ELF-1 (cell line): ENCODE measurements at places on chromosomes 13 and 19.

DNA sequence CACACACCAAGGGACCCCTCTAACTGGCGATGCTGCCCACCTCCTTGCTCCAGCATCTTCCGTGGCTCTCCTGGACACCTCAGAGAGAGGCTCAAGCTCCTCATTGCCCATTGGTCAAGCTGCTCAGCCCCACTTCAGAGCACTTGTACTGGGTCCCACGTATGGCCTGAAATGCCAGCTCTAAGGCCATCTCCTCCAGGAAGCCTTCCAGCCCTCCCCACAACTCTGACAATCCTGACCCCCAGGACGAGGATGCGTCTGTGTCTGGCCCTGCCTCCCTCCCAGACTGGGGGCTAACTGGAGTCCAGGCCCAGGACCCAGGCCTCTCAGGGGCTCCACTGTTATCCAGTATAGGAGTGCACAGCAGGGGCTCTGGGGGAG is 7.9 kb upstream of the HOMER3 start:
- DNase-seq, result no peak

DNA sequence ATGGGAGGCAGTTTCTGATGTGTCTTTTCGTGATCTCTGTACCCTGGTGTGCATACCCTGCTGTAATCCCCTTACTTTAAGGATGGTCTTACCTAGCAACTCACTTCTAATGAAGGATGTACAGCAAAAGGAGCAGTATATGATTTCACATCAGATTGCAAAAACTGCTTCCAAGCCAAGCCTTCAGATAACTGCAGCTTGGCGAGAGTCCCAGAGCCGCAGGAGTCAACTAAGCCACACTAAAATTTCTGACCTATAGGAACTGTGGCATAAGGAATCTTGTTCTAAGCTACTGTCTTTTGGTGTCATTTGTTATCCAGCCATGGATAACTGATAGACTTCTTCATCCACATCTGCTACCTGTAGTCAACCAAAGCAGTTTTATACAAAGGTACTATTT is 496.7 kb downstream of the GPC6 start:
- no peak for DNase-seq

GRCh38 chr19:3119693-3120380 is 16.0 kb upstream of the GNA15 start:
- DNase-seq, result no peak

DNA sequence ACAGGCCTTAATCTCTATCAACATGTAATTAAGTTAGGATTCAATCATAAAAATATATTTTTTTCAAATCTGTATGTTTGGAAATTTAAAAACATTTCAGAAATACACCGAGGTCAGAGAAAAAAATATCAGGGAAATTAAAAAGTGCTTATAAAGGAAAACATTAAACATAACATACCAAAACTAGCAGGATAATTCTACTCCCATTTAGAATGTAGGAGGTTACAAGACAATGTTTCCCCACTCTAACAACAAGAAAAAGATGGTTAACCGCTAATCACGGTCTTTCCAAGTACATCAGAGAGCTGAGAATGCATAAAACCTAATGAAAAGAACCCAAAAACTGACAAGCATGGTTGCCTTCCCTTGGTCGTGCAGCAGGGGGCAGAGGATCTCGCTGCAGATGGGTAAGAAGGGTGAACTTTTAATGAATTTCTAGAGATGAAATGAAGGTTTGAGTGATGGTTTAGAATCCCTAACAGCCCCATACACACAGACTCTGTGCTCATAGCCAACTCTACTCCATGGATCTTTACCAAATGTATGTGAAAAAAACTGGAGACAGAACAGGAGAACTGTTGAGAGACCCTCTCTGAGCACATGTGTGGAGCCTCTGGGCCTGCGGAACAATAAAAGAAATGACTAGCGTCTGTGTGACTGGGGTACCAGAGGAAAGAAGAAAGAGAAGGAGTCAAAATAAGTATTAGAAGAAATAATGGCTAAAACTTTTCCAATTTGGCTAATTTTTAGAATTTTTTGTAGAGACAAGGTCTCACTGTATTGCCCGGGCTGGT is 51.3 kb upstream of the LSM14A start:
- peak; percentile 49 for DNase-seq

- DNase-seq, result no peak
Observed at GRCh38 chr19:35267353-35267817, 1.4 kb upstream of the USF2 start.

DNA sequence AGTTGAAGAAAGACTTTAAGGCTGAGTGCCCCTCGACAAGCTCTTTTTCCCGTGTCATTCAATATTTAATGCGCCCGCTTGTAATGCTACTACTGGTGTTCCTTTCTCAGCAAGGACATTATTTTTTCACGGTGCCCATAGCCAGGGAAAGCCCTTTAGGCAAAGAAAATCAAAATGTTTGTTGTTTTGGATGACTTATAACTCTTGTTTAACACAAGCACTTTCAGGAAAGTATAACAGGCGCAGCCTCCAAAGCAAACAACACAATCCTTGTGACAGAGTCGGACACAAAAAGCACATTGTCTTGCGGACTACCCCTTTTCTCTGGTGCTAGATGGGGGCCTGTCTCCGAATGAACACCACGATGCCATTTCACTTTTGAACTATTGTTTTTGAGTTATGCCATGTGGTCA is 12.4 kb downstream of the ZIC5 start:
- no peak for DNase-seq

DNA sequence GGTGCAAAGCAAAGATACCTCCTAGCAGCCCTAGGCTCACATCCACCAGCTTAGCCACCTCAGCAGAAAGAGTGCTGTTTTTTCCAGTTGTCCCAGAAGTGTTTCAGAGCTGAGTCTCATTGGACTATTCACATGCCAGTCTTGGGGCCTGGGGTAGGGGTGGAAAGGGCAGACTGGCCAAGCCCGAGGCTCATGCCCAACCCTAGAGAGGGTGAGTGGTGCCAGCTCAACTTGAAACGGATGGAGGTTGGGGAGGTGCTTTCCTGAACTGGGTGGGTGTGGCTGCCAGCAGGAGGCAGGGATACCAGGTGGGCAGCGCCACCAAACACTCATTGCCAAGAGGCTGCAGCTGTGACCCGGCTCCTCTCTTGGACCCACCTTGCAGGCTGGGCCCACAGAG is 116.9 kb downstream of the DPF1 start:
- DNase-seq, result no peak

- DNase-seq, result peak; percentile 36
Observed at GRCh38 chr19:41193430-41194156, 574 bp downstream of the CYP2S1 start.

GRCh38 chr19:19661675-19662251 is 1.7 kb downstream of the ATP13A1 start:
- DNase-seq, result peak; percentile 32

DNA sequence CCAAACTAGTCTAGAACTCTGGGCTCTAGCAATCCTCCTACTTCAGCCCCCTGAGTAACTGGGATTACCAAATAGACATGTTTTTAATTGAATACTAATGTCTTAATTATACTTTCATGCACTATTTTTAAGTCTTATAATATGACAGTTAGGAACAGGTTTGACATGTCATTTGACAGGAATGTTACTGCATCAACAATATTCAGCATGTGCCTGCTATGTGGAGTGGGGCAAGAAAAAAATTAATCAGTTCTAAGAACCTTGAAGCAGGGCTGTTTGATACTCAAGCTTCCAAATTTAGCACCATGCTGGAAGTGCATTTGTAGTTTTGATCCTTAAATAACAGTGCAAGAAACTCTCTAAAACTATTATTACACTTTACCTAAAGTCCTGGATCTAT is 265.3 kb downstream of the MZT1 start:
- no peak for DNase-seq

DNA sequence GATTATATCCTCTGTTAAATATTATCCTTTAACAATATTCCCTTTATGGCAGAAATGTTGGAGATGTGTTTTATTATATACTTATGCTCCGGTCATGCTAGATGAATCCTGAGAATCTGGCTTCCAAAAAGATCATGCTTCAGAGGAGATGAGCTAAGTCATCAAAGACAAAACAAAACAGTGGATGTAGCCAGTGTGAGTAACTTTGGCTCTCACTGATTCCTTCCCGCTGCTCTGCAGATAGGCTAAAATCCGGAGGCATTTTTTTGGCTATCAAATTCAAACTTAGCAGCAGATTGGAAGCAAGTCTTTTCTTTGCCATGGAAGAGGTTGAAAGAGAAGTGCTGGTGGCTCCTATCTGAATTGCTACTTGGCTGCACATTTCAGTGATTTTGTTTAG is 295.9 kb downstream of the GPC6 start:
- no peak for DNase-seq

GRCh38 chr19:16496613-16496983 is 404 bp downstream of the C19orf44 start:
- no peak for DNase-seq

- peak; percentile 30 for DNase-seq
Observed at GRCh38 chr13:40429706-40430545, 236.5 kb downstream of the FOXO1 start.

- DNase-seq, result no peak
Observed at GRCh38 chr13:62850331-62850730, 1434.7 kb upstream of the PCDH20 start.

DNA sequence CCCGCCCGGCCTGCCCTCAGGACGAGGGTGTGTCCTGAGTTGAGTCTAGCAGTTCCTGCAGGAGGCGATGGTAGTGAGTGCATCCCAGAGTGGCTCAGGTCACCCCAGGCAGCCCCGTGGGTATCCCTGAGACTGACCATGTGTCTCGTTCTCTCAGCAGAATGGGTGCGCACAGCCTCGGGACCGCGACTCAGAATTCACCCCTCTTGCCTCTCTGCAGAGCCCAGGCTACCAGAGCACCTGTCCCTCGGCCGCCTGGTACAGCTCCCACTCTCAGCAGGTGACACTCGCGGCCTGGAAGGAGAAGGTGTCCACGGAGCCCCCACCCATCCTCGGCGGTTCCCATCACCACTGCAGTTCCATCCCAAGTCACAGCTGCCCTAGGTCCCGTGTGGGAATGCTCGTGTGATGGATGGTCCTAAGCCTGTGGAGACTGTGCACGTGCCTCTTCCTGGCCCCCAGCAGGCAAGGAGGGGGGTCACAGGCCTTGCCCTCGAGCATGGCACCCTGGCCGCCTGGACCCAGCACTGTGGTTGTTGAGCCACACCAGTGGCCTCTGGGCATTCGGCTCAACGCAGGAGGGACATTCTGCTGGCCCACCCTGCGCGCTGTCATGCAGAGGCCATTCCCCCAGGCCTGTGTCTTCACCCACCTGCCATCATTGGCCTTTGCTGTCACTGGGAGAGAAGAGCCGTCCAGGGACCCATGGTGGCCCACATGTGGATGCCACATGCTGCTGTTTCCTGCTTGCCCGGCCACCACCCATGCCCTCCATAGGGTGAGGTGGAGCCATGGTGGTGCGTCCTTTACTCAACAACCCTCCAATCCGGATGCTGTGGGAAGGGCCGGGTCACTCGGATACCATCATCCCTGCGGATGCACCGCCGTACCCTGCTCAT is 87.1 kb upstream of the MCF2L start:
- no peak for DNase-seq

GRCh38 chr19:882871-883497 is 10.0 kb downstream of the MED16 start:
- no peak for DNase-seq

DNA sequence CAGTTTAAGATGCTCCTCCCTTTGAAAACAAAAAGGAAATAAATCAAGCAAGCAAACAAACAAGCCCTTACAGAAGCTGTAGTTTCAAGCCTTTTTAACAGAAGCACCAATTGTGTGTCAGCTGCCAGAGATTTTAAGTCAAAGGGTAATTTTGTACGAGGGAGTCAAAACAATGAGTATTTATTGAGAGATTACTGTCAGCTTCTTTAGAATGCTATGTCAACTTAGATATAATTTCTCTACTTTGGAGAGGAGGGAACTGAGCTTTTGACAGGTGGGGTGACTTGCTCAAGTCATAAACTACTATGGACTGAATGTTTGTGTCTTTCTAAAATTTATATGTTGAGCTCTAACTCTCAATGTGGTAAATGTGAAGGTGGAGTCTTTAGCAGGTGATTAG is 10.5 kb upstream of the CBY2 start:
- DNase-seq, result no peak

- no peak for DNase-seq
Observed at GRCh38 chr19:30778061-30778460, 405.9 kb downstream of the ZNF536 start.

- DNase-seq, result no peak
Observed at GRCh38 chr13:46168783-46169182, 13.2 kb downstream of the LCP1 start.

DNA sequence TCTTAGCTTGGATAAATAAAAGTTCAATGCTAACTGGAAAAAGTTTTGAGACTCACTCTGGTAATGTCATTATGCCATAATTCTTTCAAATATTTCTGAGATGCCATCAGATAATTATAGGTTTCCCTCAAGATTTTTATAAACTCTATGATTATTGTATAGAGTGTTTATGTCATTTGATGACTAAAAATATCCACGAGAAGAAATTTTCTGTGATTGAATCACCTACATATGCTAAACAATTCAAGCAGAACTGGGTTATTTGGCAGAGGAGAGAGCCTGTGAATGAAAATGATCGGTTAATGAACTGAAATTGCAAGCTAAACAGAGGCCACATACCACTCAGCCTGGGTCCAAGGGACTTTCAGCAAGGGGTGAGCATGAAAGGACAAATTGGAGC is 92.6 kb upstream of the TSC22D1 start:
- DNase-seq, result no peak

GRCh38 chr19:54893406-54893805 is 12.5 kb upstream of the NCR1 start:
- peak; percentile 89 for DNase-seq

DNA sequence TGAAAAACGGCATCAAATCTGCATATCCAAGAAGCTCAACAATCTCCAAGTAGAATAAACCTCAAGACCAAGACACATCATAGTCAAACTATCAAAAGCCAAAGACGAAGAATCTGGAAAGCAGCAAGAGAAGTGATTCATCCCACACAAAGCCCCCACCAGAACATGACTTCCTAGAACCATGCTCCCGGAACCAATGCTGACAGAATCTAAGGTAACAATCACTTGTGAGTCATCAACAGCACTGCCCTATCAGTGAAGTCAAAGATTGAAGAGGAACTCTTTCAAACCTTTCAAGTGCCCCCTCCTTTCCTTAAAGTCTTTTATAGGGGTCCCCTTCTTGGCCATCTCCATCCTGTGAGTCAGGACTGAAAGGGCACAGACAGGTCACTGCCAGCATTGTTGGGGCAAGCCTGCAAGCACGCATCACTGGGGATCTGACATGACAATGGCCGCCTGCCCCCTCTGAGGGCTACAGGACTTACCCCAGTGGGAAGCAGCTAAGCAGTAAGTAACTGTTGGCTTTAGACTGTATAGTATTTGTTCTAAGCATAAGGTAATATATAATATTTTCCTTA is at the start of gene CCDC70:
Gene CCDC70, plus strand, starts transcription at position 247 of the 578 bp plus-strand sequence. CDS start 3,443 bp downstream, outside the sequence.
- DNase-seq, result no peak

- DNase-seq, result no peak
Observed at GRCh38 chr13:99911069-99911964, 60.2 kb downstream of the ZIC5 start.

GRCh38 chr13:88736026-88736425 is 1064.9 kb downstream of the SLITRK5 start:
- no peak for DNase-seq

- no peak for DNase-seq
Observed at GRCh38 chr13:43309311-43309710, 285.9 kb downstream of the DNAJC15 start.

- no peak for DNase-seq
Observed at GRCh38 chr19:32868206-32868950, 1.2 kb downstream of the SLC7A9 start.
